ENCODE measurements at places on chromosomes 11 and 22.

DNA sequence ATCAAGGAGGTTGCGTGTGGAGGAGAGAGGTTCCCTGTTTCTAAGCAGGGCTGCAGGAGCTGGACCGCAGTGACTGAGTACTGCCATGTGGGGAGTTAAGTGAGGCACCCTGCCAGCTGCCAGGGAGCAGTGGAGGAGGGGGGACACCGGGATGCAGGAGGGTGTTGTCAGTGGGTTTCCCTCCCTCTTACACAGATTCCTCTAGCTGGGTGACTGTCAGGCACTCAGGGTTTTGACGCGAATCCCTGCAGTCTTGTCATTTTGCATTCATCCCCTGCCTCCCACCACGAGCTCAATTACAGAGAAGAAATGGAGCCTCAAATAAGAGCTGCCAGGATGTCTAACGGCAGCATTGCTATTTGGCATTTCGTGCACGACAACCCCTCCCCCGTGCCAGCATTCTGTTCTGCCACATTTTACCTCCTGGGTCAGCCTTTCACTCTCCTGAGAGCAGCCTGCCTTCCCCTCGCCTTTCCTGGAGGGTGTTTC lies 119.8 kb upstream of the SORL1-AS1 start:
- DNase-seq: no peak

DNA sequence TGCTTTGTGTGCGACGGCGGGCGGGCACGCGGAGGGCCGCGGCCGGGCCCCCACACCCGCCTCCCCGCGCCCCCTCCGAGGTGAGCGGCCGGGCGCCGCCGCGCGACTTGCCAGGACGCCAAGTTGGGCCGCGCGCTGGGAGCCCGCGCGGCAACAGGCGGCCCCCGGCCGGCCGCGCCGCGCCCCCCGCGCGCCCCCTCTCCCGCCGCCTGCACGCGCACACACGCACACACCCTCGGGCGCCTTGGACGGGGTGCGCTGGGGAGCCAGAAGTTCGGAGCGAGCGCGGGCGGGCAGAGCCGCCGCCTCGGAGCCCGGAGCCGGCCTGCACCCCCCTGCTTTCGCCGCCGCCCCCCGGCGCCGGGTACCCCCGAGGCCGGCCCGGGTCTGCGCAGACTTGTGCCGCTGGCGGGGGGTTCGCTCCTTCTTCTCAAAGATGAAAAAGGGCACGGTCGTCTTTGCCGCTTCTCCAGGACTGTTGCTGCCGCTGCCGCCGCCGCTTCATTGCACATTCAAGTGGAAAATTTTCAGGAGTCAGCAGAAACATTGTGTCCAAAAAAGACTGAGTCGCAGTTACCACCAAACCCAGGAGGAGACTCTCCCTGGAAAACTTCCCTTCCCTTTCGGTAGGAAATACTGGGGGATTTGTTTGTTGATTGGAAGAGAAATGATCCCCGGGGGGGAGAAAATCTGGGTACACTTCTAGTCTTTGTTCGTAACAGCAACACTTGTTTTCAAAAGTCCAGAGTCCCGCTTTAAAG lies 895 bp downstream of the TEAD1 start:
- peak; percentile 83 for DNase-seq

DNA sequence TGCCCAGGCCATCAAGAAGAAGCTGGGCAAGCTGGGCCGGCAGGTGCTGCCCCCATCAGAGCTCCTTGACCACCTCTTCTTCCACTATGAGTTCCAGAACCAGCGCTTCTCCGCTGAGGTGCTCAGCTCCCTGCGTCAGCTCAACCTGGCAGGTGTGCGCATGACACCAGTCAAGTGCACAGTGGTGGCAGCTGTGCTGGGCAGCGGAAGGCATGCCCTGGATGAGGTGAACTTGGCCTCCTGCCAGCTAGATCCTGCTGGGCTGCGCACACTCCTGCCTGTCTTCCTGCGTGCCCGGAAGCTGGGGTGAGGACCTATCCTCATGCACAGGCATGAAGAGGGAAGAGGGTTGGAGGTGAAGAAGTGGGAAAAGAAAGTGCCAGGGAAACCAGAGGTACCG lies 5.3 kb upstream of the NHERF4 start:
- DNase-seq: peak; percentile 92

DNA sequence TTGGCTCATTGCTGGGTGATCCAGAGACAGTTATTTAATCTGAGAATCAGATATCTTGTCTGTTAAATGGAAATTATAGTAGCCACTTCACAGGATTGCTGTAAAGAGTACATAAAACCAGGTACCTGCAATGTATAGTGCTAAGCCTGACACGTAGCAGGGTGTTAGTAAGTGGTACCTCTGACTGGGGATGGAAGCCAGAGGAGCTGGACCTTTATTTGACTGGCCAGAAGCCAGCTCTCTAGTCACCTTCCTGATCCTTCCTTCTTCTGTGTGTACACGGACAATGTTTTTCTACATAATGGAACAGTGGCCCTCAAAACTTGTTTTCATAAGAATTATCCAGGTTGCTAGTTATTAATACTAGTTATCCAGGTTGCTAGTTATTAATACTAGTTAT lies 25.5 kb upstream of the EHF start:
- no peak for DNase-seq
